Cardiac fibroblast (primary cell): ENCODE measurements at places on chromosomes 5 and 9.
A peak's percentile ranks its signal among the peaks of the same experiment; 100 is the strongest.

DNA sequence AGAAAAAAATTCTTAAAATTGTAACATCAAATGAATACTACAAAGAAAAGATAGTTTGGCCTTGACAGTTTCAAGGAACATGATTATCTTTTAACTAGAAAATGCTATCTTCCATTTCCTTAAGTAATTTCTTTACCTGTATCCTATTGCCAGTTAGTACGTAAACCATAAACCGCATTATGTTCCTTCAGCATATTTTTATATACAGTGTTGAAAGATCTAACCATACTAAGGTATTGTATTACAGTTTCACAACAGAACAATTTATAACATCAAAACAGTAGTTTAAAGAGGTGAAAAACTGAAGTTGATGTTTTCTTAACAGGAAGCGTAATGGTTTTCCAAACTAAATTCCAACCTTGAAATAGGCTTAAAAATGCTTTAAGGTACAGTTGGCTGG lies 45.1 kb downstream of the GLRX start:
- no peak for DNase-seq

DNA sequence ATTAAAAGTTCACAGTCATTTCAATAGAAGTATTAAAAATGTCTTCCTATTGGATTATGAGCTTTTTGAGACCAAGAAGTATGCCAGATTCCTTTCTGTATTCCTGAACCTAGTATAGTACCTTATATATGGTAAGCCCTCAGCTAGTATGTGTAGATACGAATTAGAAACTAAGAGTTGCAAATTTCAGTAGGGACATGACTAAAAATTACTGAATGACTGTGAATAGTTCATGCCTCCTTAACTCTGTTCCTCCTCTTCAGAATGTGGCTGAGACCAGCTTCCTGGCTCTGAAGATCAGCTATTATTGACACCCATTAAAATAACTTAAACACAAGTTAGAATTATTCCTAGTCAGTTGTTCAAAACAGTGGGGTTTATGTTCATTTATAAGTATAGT lies 19.7 kb downstream of the KDM3B start:
- no peak for DNase-seq

- DNase-seq = peak; percentile 48
These were observed 146.3 kb downstream of the TTC39B start for GRCh38 chr9:15160673-15161072.

DNA sequence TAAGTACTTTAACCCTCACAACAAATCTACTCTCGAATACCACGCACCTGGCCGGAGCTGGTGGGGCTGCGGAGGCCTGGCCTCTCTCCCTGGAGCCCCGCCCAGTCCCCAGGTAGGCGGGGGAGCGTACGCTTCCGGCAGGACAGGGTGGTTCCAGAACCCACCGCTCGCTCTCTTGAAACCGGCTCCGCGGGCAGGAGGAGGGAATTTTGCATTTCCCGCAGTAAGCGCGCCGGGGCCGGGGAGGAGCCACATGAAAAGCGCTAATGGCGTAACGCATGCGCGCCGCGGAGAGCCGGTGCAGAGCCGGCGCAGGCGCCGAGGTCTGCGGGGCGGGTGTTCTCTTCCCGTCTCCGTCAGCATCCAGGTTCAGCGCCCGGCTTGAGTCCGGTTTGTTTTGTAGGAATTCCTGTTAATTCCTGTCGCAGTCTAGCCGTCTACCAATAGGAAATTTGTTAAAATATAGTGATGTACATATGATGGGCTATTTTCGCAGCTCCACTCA lies 20.8 kb downstream of the CAVIN4 start:
- DNase-seq = peak; percentile 80

DNA sequence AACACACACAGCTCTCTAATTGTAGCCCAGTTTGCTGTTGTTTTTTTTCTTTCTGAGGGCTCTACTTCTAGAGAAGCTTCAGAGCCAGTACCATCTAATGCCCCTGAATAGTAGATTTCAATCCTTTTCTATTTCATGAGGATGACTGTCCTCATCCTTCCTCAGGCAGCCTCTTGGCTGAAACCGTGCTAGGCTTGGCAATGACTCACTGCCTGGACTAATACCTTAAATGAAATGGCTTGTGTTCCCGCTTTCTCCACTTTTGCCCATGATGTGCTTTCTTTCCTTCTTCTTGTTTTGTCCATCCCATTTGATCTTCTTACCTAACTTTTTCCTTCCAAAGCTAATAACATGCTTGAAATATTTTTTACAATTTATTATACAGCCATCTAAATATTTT lies 80.1 kb downstream of the ITGA1 start:
- peak; percentile 62 for DNase-seq

DNA sequence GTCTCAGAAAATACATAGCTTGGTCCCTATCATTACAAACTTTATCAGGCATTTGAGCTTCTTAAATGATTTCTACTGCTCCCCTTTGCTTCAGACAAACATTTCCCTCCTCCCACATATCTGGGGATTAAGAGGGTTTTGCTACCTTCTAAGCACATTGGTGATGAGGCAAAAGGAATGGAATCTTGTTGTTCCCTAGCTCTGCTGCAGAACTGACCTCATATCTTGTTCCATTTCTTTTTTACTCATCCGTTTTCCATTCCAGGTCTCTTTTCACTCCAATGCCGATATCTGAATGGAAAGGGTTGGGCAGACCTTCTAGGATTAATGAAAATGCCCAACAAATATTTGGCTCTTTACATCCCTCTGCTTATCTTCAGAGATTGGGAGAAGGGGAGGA lies 444.6 kb downstream of the ZNF608 start:
- peak; percentile 47 for DNase-seq

- no peak for DNase-seq
These were observed 210.1 kb downstream of the PAX5 start for GRCh38 chr9:36823934-36824333.

GRCh38 chr5:107617052-107617451 lies 53.7 kb downstream of the EFNA5 start:
- no peak for DNase-seq

DNA sequence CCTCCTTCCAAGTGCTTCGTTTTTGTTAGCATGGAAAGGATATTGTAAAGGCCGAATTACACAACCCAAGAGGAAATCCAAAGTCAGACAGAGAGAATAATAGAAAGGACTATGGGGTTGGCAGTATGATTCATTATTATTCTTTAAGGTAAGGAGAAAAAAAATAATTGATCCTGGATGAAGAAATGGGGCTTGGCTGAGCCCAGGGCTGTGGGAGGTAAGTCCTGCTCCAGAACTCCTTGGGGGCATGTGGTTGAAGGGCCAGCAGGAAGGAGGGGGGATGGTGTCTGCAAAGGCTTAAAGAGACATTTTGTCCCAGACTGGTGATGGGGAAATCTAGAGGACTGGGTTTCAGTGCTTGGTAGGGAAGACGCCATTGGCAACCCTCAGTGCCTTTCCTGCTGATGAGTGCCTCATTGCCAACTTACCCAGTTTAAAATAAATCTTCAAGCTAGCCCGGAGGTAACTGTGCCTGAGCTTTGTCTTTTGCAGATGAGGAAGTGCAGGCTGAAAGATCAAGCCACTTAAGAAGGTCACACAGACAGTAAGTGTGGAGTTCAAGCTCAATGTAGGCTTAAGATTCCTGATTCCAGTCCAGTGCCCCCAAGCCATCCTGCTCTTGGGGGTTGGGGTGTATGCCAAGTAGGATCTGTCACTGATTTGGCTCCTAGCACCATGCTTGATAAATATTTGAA lies 30.2 kb downstream of the FOXI1 start:
- peak; percentile 18 for DNase-seq

DNA sequence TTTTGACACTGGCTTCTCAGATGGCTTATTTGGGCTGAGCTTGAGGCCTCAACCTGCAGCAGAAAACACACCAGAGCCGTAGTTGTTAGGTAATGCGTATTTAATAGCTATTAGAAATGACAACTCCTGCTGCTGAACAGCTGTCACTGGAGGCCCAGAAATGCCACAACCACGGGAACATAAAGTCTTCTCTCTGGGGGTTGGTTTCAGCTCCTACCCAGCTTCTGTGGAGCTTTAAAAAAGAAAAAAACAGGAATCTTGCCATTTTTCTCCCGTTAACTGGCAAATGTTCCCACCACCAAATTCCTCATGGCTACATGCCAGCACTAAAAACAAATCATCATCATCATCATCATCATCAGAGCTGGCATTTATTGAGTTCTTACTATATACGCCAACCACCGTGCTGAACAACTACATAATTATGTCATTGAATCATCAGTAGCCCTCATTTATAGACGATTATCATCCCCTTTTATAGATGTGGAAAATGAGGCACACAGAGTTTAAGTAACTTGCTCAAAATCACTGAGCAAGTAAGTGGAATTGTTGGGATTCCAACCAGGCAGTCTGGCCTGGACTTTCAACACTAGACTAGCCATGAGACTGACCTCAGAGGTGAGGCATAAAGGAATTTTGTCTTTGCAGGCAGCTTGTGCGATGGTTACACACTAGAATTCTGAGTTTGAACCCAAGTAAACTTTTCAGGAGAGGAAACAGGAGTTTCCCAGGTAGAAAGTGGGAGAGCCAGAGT lies 185.3 kb upstream of the WWC1 start:
- DNase-seq = peak; percentile 6

GRCh38 chr5:54696931-54697330 lies 179.4 kb downstream of the SNX18 start:
- no peak for DNase-seq

DNA sequence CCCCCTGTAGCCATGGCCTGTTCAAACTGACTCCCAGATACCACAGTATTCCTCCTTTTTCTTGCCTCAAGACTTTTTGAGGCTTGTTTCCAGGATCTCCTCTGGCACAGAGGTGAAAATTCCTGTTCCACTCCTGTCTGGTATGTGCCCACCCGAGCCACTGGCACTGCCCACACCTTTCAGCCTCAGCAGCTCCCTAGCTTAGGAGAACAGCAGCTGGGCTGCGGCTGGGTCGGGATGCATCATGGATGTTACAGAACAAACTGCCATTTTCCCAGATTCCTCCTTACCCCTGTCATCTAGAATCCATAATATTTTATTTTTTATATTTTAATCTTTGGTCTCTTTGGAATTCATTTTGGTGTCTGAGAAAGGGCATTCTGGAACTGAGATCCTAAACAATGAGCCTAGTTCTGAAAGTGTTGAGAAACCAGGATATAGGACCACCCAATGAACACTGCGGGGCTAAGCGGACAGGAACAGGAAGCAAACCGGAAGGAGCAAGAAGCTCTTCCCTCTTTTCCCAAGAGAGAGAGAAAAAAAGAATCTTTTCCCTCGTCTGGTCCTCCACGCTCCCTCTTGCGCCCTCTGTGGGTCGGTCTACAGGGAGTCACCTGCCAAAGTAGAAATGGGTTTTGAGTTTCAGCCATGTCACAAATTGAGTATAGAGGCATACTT lies 12.5 kb downstream of the OR2S2 start:
- DNase-seq = peak; percentile 91

- no peak for DNase-seq
These were observed 4.5 kb downstream of the PIP5K1B start for GRCh38 chr9:68709291-68710110.

DNA sequence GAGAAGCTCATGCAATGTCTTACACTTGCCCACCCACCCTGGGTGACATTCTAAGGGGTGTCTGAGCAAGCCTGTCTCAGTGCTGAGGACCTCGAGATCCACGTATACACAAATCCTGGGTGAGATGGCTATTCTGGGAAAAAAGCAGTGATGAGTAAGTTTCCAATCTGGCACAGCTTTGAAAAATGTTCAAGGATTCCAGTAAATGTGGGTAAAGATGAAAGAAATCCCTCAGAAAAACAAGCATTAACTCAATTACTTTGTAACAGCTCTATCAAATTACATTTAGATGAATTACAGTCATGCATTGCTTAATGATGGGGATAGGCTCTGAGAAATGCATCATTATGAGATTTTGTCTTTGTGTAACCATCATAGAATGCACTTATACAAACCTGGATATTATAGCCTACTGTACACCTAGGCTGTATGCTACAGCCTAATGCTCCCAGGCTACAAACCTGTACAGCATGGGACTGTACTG lies 26.9 kb downstream of the GOLM1 start:
- DNase-seq = no peak

DNA sequence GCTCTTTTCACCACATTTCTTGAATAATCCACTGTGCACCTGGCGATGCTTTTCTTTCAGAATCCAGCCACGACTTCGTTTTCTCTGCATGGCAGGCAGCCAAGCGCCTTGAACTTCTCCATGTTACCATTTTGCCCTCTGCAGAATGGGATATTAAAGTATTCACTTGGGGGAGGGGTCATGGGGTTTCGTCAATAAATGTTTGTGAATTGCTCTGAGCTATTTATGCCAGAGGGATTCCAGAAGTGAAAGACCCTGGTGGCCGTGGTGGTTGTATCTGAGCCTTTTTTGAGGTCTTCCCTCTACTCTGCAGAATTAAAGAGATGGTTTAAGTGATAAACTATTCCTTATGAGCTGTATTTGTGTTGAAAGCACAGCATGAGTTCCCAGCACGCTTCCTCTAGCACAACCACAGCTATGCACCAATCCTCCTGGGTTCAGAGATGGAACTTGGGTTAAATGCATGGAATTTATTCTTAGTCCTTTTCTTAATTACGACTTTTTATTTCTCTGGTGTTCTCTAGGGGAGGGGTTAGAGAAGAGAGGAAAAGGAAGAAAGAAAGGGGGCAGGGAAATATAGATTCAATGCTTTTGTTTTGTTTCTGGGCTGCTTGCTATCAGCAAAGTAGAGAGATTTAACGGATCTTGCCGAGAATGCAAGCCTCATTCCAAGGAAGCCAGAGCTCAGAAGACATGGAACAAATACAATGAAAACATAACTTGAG lies 478.2 kb upstream of the TNC start:
- DNase-seq = peak; percentile 87

DNA sequence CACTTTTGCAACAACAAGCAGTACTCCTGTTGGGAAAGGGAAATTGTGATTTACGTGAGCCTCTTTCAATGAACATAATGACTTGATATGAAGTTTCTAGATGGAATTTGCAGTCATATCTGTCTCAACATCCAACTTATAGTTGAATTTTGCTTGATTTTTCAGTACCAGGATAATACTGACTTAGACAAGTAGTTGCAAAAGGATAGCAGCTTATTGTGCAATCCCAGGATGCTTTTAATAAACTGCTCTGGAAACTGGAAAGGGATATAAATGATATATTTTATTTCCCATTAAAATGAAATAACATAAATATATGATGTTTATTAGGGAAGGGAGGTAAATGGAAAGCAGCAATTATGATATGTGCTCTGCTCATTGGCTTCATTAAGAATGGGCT lies 174.4 kb upstream of the RGMB start:
- DNase-seq = peak; percentile 48

GRCh38 chr5:171617817-171618591 lies 167.6 kb upstream of the SMIM23 start:
- no peak for DNase-seq

- peak; percentile 44 for DNase-seq
These were observed 61.2 kb downstream of the FYB1 start for GRCh38 chr5:39158127-39158593.

- no peak for DNase-seq
These were observed 1.1 kb downstream of the MVB12B start for GRCh38 chr9:126327714-126328185.

DNA sequence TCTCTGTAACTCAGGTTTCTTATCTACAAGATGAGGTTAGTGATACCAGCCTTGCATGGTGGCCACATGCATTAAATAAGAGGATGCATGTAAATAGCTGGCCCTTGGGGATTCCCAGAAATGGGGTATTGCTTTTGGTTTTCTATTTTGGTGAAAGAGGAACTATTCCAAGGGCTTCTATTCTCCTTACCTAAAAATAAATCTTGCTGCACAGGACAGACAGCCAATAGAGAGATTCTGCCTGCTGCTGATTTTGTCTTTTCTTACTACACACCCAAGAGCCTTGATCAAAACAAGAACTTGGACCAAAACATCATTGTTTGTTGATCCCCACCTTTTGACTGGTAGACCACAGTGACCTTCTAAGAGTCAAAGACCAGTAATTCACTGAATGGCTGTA lies 161.8 kb downstream of the PJA2 start:
- DNase-seq = no peak

- peak; percentile 44 for DNase-seq
These were observed 201.1 kb downstream of the SNX18 start for GRCh38 chr5:54718656-54719055.
